Dermis blood vessel endothelial cell (primary cell): ENCODE measurements at places on chromosomes 13 and 19. TPM values are rescaled to one million over a fixed set of nuclear protein-coding genes. Genes with fewer than 3 reads are reported as not detected.

SMIM44 gene
- total RNA-seq, result not detected in 2 replicates

LSM14A gene
- 62.8 and 99.5 TPM in 2 replicates for total RNA-seq

DNA sequence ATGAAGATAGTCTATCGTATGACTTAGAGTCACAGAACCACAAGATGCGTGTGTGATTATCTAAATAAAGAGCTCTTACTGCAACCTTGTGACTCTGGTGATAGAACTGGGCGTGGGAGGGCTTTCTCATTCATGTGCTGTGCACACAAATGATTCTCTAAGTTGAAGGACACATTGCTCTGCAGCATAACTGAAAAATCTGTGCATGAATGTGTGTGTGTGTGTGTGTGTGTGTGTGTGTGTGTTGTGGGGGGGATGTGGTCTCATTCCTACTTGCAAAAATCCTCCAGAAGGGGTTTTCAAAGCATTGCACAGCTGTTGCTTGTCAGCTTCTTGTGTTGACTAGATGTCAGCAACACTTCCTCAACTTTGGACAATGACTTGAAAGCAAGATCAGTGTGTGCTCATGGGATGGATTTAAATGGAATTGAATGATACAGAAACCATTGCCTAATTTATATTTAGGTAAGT lies 22.4 kb downstream of the LRCH1 start:
- DNase-seq, result no peak

- DNase-seq, result no peak
Observed at GRCh38 chr13:28251466-28251865, 113.1 kb downstream of the PAN3 start.

DNA sequence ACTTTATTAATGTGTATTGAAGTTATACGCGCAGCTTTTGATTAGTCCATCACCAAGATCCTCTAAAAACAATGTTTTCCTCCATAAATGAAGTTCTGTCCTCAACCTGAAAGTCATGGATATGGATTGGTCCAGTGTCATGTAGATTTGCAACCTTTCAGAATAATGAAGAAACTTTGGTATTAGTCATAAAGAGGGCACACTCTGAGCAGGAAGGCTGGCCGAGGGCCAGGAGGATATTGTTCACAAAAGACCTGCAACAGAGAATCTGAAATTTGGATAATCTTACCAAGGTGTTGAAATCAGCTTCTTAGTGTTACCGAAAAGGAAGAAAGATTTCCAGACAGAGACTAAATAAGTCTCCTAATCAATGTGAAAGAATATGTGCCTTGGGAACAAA lies 20.7 kb downstream of the CLDN10 start:
- DNase-seq, result peak; percentile 46
